Stimulated activated CD8-positive, alpha-beta memory T cell treated with anti-CD3 and anti-CD28 coated beads, Interleukin-4, amount 100 ng/mL, for 24 hours (primary cell): ENCODE measurements at places on chromosomes 12 and 14.

- DNase-seq: no peak
Observed at GRCh38 chr14:95024380-95024779, 132.9 kb downstream of the DICER1 start.

- no peak for DNase-seq
Observed at GRCh38 chr12:70936203-70936813, 15.8 kb upstream of the PTPRR start.

- DNase-seq: no peak
Observed at GRCh38 chr14:77335576-77335975, 14.7 kb downstream of the GSTZ1 start.

DNA sequence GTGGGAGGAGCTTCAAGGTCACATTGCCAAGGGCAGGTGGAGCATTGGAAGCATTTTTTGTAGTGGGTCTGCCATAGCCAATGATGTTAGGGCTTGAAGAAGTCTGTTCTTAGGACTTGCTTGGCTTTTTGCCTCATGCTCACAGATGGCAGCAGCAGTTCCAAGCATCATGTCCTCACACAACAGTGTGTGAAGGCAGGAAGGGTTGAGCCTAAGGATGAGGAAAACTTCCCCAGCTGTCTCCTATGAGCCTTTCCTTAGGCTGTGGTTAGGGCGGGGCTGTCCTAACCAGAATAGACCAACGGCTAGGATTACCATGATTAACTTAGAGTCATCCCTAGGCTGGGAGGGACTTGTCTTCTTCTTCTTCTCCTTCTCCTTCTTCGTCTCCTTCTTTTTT, 76.2 kb upstream of the KCNA1 start:
- DNase-seq: no peak

- DNase-seq: no peak
Observed at GRCh38 chr14:82759656-82760055, 1226.0 kb upstream of the SEL1L start.

DNA sequence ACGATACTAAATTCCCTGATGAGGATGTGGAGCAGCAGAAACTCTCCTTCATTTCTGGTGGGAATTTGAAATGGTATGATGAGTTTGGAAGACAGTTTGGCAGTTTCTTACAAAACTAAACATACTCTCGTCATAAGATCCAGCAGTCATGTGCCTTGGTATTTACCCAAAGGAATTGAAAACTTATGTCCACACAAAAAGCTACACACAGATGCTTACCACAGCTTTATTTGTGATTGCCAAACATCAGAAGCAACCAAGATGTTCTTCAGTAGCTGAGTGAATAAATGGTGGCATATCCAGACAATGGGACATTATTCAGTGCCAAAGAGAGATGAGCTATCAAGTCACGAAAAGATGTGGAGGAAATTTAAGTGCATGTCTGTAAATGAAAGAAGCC, 10.7 kb upstream of the APOLD1 start:
- DNase-seq: no peak

- DNase-seq: no peak
Observed at GRCh38 chr12:42282294-42282693, 43.6 kb downstream of the ZCRB1 start.
